ENCODE measurements at places on chromosomes 1 and 21. TPM values are rescaled to one million over a fixed set of nuclear protein-coding genes. Genes with fewer than 3 reads are reported as not detected.

The DCST1 gene
- total RNA-seq, result not detected

The DISP3 gene
- not detected for total RNA-seq

The UBE2J2 gene
- 28.7 TPM for total RNA-seq

The AVPR1B gene
- 0.52 TPM for total RNA-seq

The RPTN gene
- total RNA-seq, result not detected

The FAM167B gene
- 1.6 TPM for total RNA-seq

The COL9A2 gene
- 7.8 TPM for total RNA-seq

Measured in skeletal muscle tissue (tissue), 5 donors.